ENCODE measurements at places on chromosomes 2 and 18.

DNA sequence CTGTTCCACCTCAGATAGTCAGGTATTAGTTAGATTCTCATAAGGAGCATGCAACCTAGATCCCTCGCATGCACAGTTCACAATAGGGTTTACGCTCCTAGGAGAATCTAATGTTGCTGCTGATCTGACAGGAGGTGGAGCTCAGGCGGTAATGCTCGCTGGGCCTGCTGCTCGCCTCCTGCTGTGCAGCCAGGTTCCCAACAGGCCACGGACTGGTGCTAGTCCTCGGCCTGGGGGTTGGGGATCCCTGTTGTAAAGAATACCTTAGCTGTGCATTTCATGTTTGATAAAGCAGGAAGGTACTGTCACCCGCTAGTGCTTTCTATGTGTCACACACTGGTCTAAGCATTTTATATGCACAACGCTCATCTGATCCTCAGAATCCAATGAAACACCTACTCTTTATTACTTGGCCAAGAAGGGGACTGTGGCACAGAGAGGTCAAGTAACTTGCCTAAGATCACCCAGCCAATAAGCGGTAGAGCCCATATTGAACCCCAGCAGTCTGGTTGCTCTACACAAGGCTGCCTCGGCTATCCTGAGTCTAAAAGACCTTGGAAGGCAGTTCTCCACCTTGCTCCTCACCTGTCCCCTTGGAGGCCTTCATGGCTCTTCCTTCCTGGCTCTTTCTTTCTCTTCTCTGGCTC is 35.8 kb downstream of the SLC4A3 start:
- no peak for DNase-seq

GRCh38 chr2:132668189-132668823 is 1.7 kb downstream of the LYPD1 start:
- DNase-seq: no peak

DNA sequence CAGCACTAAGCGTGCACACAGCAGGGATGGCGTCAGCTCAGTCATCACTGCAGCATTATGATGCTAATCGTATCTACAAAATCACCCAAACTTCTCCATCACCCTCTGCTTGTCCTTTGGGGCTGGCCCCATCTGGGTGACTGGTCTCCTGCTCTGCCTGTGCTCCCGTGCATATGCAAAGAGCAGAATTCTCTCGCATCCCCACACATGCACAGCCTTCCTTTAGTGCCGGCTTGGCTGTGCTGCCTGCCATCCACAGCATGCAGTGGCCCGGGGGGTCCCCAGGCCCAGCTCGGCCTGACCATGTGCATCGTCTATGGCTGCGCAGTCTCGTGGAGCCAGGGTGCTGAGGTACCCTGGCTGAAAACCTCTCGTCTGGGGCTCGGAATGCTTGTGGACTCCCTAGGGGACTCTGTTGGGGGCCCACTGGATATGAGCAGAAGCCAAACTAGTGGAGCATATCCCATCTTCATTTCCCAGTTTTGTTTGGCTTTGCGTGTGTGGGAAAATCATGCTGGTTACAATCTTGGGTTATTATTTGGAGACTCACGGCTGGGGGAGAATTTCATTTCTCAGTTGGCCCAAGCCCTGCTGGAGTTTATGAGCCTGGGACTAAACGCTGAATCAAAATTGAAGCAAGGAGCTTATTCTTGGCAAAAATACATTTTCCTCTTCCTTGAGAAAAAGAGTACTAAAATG is 70.9 kb upstream of the HS6ST1 start:
- DNase-seq: no peak

- no peak for DNase-seq
These were observed 150.7 kb downstream of the CCDC102B start for GRCh38 chr18:68948622-68949021.

DNA sequence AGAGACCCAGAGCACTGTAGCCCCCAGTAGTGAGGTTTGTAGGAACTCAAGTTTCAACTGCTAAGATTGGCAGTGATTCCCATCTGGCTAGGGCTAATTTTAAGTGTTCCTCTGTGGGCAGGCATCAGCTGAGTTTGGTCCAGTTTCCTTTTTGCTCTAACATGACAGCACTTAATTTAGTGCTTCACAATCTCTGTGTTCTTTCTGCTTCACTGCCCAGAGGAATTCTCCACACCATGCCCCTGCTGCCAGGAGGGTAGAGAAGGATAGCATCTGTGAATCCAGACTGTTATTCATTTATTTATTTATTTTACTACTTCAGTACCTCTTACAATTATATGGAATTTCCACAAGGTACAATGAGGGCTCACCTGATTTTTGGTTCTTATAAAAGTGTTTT is 549.9 kb upstream of the FSIP2 start:
- no peak for DNase-seq

DNA sequence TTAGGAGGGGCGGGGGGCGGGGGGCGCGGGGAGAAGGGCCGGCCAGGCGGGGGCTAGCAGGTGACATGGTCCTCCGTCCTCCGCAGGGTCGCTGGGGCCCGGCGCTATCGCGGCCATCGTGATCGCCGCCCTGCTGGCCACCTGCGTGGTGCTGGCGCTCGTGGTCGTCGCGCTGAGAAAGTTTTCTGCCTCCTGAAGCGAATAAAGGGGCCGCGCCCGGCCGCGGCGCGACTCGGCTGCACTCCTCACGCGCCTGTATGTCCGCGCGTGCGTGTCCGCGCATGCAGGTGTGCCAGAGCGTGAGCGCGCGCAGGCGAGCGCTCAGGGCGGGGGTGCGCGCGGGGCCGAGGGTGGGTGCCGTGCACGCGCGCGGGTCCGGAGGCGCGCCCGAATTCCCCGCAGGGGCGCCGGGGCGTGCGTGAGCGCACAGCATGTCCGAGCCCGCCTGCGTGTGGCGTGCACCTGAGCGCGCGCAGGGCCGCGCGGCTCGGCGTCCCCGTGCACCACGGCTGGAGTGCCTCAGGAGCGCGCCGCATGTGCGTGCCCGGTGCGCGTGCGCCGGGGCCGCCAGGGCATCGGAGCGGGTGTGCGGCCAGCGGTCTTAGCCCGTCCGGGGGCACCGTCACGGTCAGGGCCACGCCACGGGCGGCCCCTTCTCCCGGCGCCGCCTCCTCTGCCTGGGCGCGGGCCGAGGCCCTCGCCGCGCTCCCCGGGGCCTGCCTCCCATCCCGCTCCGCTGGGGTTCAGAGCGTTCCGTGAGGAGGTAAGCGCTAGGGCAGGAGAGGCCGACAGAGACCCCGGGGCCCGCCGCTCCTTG is 6.3 kb downstream of the SNORC start:
- DNase-seq: no peak

DNA sequence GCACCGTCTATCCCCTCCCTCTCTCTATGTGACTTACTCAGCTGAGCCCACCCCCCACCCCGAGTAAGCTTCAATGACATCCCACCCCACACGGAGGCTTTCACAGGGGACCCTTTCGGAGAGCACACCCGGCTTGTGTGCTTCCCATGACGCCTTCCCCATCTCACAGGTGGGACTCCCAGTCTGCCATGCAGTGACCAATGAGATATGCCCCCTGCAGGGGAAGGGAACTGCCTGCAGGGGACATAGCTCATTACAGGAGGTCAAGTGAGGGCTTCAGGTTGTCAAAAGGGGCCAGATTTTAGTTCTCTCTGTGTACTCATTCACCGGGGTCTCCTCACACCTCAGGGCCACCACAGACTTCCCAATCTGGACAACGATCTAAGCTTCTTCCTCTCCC is 112.6 kb downstream of the GAREM1 start:
- DNase-seq: no peak

DNA sequence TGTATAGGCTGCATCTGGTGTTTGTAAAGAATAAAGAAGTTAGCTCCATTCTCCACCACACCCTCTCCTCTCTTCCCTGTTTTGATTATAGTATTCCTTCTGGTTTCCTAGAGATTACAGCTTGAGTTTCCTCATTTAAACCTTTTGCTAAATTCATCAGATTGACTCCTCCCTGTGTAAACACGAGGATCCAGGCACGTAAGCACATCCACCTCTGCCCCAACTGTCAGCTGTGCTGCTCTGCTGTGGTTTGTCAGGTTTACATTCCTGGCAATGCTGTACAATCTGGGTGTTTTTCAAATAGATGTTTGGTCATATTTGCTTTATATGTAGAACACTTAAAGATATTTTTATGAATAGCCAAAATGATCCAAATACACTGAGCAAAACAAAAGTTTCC is 302.8 kb downstream of the PTGR3 start:
- no peak for DNase-seq

- DNase-seq: no peak
These were observed 132.1 kb upstream of the MAP3K20 start for GRCh38 chr2:172943539-172943938.

GRCh38 chr2:233833345-233833744 is 21.0 kb downstream of the HJURP start:
- DNase-seq: no peak

- no peak for DNase-seq
These were observed 89.7 kb downstream of the FARSB start for GRCh38 chr2:222566229-222566628.

GRCh38 chr2:103921161-103921560 is 932.8 kb upstream of the POU3F3 start:
- no peak for DNase-seq

- no peak for DNase-seq
These were observed 16.9 kb upstream of the KIF1A start for GRCh38 chr2:240836781-240837467.

- no peak for DNase-seq
These were observed 815 bp downstream of the CNDP1 start for GRCh38 chr18:74534981-74535649.

GRCh38 chr2:60007671-60008070 is 545.8 kb downstream of the BCL11A start:
- no peak for DNase-seq

DNA sequence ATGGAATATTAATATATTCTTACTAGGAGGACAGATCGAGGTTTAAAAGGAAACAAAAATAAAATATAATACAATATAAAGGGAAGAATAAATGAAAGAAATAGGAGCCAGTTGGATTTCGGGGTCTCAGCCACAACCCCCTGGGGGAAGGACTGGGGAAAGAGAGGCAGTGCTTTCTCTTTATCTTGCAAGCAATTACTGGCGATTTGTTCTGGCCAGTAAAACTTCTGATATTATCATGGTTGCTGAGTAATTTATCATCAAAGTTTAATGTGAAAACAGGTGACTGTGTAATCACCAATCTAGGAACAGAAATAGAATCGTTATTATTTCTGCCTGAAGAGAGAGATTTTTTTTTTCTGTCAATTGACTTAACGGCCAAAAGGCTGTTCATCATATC is 917.7 kb upstream of the CELF4 start:
- DNase-seq: no peak

DNA sequence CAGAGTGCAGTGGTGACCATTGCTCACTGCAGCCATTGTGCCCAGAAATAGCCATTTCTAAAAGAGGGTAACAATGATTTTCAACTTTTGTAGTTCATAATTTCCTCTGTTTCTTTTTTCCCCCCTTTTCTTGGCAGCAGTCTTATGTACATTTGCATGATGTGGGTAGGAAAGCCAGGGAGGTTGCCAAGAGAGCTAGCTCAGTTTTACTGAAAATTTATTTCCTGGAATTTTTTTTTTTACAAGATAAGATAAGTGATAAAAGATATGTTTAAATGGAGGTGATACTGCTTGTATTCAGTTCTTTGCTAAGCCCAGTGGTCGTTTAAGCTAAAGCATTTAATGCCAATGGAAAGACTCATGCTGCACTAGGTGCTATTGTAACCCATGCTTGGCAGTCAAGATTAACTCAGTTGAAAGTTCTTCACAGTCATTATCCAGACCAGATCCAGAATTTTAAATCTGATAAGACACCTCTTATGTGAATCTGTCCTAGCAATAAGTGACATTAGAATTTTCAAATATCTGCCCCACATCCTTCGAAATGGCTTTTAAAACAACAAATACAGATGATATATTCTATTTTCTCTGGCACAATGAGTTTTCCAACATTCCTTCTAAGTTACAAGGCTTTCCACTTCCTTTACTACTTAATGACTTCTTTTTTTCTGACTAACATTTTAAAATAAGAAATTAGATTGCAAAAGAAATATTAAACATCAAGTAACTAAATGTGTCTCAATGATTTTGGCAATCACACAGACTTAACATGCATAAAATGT is 4.4 kb upstream of the ATP8B1 start:
- no peak for DNase-seq

DNA sequence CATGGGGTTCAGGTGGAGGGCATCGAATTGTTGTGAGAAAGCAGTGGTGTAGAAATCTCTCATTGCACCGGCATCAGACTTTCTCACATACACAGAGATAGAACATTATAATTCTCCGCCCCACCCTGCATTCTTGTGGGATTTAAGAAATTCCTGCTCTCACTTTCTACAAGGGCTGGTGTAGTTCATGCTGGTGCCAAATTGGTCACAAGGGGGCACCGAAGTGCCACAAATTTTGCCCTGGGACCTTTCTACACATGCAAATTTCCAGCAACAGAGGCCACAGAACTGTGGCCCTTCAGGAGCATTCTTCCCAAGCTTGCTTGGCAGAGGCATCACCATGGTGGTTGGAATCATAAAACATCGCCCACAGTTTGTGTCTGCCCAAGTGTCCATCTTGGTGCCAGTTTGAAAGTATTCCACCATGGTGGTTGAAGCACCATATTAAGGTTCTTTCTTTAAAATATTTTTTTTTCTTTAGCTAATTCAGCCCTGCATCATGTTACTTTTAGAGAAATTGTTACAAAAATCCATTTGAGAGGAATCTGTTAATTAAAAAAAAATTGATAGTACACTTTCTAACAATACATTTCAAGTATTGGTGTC is 521.2 kb upstream of the FANCL start:
- no peak for DNase-seq

DNA sequence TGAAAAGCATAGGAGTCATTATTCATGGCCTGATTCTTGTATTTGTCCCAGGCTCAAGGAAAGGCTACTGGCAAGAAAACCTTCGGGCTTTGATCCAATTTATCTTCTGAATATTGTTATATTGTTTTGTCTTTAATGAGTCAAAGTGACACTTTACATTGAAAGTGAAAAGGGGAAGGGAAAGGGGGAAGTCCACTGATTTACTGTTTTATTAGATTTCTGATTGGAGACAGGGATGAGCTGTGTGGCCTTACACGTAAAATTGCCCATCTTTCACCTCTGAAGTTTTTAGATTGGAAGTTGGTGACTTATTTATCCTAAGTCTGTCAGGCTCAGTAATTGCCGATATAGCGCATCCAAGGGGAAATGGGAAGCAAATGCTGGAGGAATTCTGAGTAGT is 843.8 kb upstream of the LRRTM1 start:
- DNase-seq: no peak

DNA sequence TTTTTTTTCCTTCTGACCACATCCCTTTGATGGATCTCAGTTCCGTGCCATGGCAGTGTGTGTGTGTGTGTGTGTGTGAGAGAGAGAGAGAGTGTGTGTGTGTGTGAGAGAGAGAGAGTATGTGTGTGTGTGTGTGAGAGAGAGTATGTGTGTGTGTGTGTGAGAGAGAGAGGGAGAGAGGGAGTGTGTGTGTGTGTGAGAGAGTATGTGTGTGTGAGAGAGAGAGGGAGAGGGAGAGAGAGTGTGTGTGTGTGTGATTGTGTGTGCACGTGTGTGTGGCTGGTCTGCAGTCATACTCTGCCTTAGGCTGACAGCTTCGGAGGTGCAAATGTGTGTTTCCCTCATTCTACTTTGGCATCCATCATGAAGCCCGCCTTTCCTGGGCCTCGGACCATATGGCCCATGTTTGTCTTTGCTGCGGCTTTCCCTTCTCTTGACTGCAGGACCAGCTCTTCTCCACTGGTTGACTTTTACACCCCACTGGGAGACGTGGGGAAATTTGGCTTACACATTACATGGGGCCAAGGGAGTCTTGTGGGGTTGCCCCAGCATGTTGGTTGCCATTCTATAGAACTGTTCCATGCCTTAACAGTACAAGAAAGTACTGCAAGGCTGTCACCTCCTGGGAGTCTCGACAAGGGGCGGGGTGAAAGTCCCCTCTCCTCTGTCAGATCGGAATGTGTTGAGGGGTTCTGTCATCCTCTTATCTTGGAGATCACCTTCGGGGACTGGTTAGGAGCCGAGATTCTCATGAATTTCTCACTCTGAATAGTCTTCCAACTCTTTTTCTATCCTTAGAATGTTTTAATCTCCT is 21.6 kb downstream of the TSN start:
- DNase-seq: no peak

Measured in stimulated activated CD8-positive, alpha-beta memory T cell treated with anti-CD3 and anti-CD28 coated beads, Interleukin-4, amount 100 ng/mL, for 24 hours (primary cell).